ENCODE measurements at places on chromosomes 4 and X. TPM values are rescaled to one million over a fixed set of nuclear protein-coding genes. Genes with fewer than 3 reads are reported as not detected.

GRCh38 chr4:72442715-72443114, 126.3 kb downstream of the ADAMTS3 start:
- peak; percentile 45 for DNase-seq

- no peak for DNase-seq
These were observed 39.8 kb downstream of the MFAP3L start for GRCh38 chr4:169986369-169986768.

- peak; percentile 48 for DNase-seq
These were observed 289.4 kb downstream of the ANKRD50 start for GRCh38 chr4:124423160-124423559.

GRCh38 chr4:111267786-111268185, 644.9 kb upstream of the PITX2 start:
- DNase-seq, result no peak

- peak; percentile 41 for DNase-seq
These were observed 24.9 kb downstream of the CD99L2 start for GRCh38 chrX:150873616-150874015.

DNA sequence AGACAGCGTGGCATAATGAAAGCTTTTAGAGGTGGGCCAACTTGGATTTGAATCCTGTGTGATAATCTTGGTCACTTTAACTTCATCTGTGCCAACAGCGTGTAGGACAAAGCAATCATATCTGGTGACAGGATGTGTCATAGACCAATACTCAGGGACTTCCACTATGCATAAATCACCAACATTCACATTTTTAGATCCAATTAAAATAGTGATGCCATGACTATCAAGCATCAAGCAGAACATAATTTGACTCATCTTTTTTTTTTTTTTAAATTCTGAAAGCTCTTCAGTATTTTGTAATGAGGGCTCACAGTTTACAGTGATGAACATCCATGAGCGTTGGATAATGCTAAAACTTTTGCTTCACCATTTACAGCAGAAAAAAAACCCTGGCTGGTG, 27.3 kb upstream of the RAPGEF2 start:
- DNase-seq, result peak; percentile 76

PCDH18 gene
- 255 TPM for total RNA-seq

CNKSR2 gene
- total RNA-seq, result 0.76 TPM

TLR6 gene
- 3.4 TPM for total RNA-seq

DNA sequence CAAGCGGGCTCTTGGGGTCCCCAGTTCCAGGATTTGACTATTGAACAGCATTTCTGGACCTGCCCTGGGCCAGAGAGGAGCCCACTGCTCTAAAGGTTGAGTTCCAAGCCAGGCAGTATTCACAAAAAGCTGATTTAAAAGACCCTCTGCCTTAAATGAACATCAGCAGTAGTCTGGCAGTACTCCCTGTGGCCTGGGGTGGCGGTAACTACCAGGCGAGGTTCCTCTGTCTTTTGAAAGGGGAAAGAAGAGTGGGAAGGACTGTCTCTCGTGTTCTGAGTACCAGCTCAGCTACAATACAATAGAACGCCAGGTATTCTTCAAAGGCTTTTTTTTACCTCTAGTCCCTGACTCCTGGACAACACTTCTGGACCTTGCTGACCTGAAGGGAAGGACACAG, 456.4 kb upstream of the TEX13C start:
- DNase-seq, result no peak

GRCh38 chr4:186946682-186947294, 223.1 kb upstream of the FAT1 start:
- DNase-seq, result no peak

GRCh38 chr4:7279902-7280301, 87.6 kb downstream of the SORCS2 start:
- peak; percentile 66 for DNase-seq

DNA sequence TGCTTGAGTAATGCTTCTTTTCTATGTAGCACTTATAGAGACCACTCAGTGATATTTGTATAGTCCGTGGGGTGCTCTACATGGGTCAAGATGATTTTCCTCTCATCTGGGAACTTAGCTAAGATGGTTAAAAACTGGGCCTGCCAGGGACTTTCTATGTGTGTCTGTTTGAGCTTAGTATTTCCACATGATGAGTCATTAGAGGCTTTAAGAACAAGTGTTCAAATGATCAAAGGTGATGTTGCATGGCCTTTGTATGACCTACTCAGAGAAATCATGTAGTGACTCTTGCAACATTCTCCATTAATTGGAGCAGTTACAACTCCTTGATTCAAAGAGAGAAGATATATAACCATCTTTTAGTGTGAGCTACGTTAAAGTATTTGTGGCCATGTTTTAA, 1480.5 kb upstream of the IGFBP7 start:
- no peak for DNase-seq

PGRMC1 gene
- total RNA-seq, result 245 TPM

DNA sequence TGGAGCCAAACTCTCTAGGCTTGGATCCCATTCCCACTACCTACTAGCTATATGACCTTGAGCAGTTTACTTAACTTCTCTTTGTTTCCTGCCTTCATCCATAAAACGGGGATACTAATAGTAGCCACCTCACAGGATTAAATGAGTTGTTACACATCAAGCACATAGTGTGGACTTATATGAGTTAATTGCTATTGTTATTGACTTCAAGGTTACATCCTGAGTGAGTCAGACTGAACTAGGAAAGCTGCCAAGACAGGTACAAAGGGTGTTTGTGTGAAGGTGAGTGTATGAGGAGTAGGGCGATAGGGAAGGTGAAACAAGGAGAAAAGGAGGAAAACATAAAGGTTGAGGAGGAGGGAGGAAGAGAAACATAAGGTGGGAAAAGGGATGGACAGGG, 32.2 kb downstream of the TFDP3 start:
- no peak for DNase-seq

NOX1 gene
- not detected for total RNA-seq

UBE2A gene
- total RNA-seq, result 51.0 TPM

DNA sequence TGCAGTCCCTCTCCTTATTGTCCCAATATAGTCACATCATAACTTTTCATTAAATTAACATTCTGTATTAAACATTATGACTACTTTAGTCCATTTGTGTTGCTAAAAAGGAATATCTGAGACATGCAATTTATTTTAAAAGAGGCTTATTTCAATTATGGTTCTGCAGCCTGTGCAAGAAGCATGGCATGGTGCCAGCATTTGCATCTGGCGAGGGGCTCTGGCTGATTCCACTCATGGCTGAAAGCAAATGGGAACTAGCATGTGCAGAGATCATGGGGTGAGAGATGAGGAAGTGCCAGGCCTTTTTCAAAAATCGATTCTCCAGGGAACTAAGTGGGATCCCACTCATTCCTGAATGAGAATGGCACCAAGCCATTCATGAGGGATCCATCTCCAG, 476.3 kb upstream of the RPS6KA3 start:
- DNase-seq, result no peak

GRCh38 chr4:148692242-148692641, 250.0 kb upstream of the NR3C2 start:
- DNase-seq, result no peak

PGAM4 gene
- not detected for total RNA-seq

DNA sequence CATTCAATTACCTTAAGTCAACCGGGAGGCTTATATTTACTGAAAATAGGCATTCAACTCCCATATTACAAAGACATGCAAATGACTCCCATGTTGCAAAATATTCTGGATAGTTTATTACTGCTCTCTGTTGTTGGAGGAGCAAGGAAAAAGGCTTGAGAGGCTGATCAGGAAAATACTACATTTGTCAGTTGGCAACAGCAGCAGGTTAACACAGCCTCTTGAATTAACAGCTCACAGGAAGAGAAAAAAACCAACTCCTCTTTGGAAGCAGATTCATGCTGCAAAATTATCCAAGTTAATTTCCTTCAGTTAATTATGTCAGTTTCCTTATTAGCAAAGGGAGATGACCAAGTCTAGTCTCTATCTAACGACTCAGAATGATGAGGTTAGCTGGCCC, 238.9 kb downstream of the MAML3 start:
- no peak for DNase-seq

GRCh38 chrX:16826207-16826606, 39.9 kb downstream of the TXLNG start:
- peak; percentile 57 for DNase-seq

SH2D1A gene
- total RNA-seq, result not detected

DNA sequence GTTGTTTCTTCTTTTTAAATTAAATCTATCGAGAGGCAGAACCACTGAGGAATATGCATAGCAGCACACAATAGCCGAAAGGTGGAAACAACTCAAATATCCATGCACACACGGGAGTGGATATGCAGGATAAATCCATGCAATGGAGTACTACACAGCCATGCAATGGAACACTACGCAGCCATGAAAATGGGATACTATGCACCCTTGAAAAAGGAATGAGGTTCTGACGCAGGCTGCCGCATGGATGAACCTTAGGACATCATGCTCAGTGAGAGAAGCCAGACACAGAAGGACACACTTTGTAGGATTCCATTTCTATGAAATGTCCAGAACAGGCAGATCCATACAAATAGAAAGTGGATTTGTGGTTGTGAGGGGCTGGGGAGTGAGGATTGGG, 18.4 kb upstream of the P2RY8 start:
- DNase-seq, result no peak

- DNase-seq, result peak; percentile 87
These were observed at the start of gene SLC25A53 for GRCh38 chrX:104156630-104157529. Gene SLC25A53, minus strand, starts transcription at chrX:104157009. Its CDS starts 51,752 bp downstream, at chrX:104105257.

DNA sequence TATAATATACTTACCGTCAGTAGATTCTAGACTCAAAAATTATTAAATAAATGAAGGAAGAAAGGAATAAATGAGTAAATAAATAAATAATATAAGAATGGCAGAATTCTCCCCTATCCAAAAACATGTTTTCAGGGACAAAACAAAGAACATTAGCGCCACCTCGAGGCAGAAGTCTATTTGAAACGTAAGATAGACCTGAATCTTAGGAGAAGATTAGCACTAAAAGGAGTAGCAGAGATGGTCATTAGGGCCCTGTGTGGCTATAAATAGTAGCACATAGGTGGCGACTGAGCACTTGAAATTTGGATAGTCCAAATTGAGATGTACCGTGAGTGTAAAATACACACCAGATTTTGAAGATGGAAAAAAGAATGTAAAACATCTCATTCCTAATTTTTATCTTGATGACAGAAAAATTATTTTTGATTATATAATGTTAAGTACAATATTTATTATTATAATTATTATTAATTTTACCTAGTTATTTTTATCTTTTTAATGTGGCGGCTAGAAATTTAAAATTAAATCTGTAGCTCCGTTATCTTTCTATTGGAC, 24.3 kb upstream of the SRD5A3 start:
- peak; percentile 84 for DNase-seq

DNA sequence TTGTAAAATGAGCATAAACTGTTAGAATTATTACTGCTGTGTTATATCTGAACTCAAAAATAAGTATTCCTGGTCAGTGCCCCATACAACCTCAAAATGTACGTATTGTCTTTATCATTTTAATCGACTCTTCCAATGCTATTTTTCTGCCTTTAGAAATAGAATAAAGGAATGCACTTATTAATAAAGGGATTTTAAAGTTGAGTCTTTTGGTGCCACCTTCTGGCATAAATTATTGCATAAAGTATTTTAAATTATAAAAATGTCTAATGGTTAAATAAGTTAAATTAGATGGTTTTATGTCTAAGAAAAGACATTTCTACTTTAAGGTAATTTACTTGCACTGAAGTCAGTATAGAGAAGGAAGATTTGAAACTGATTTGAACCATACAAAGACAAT, 424.0 kb upstream of the NDST4 start:
- peak; percentile 46 for DNase-seq

COL4A6 gene
- total RNA-seq, result not detected

PDK3 gene
- 7.0 TPM for total RNA-seq

GRCh38 chr4:26400132-26400531, 79.3 kb downstream of the RBPJ start:
- DNase-seq, result no peak

DNA sequence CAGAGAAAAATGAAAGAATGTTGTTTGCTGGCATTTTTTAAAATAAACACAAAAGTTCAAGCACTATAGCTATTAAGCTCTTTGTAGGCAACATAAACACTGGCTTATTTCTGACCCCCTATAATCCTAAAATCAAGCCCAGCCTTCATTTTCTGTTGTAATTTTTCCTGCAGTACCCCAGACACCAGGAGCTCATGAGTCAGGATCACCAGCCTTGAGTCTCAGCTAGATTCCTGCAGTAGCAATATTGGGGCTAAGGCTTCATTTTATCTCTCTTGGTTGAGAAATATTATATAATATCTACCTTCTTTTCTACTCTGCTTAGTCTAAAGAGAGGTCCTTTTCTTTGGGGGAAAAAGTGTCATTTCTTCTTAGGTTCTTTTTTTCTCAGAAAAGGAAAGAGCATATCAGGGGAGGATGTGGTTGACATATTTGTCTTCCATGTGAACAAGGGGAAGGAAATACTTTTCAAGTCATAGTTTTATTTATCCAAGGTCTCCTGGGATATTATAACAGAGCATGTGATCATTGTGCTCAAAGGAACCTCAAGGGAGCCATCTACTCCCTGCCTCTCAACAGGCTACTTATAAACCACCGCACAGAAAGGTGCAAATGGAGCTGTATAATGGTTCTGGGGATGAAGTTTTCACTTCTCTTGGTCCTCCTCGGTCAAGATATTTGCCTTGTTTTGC, 678.3 kb upstream of the NR3C2 start:
- DNase-seq, result peak; percentile 24

DNA sequence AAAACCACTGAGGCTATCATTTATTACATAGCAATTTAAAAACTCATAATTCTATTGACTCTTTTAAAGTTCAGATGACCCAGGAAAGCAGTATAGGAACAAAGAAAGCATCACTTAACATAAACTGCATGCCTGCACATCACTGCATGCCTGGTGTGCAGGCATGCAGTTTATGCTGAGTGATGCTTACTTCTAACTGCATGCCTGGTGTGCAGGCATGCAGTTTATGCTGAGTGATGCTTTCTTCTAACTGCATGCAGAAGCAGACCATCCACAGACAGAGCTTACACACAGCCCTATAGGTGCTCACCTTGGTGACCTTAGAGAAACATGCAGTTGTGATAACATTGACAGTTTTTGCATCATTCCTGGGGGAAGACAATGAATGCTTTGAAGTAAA, 17.0 kb downstream of the SDAD1 start:
- DNase-seq, result no peak

TMPRSS11D gene
- not detected for total RNA-seq

GRCh38 chrX:1528186-1528883, 8.7 kb downstream of the P2RY8 start:
- no peak for DNase-seq

GRCh38 chrX:149720021-149720689, 8.3 kb downstream of the MAGEA11 start:
- DNase-seq, result no peak

- peak; percentile 96 for DNase-seq
These were observed 45.6 kb downstream of the SH3RF1 start for GRCh38 chr4:169225058-169225751.

DNA sequence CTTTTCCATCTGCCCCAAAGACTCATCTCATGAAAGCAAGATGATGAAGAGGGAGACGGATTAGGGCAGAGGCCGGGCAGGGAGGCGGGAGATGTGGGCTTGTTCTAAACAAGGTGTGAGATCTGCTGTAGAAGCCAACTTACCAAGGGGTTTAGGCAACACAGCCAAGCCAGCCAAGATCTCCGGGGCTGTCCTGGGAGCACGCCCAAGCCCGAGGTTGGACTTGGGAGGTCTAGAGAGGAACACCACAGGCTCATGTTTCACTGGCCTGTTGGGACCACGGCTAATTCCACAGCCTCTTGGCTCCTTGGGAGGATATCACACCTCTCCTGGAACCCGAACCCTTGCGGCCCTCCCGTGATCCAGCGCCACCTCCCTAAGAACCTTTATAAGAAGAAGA, 171.4 kb downstream of the CRLF2 start:
- no peak for DNase-seq
